ENCODE measurements at places on chromosomes 2 and 18.
A peak's percentile ranks its signal among the peaks of the same experiment; 100 is the strongest.

GRCh38 chr2:46796843-46797625 is 118.6 kb downstream of the MCFD2 start:
- no peak for DNase-seq

DNA sequence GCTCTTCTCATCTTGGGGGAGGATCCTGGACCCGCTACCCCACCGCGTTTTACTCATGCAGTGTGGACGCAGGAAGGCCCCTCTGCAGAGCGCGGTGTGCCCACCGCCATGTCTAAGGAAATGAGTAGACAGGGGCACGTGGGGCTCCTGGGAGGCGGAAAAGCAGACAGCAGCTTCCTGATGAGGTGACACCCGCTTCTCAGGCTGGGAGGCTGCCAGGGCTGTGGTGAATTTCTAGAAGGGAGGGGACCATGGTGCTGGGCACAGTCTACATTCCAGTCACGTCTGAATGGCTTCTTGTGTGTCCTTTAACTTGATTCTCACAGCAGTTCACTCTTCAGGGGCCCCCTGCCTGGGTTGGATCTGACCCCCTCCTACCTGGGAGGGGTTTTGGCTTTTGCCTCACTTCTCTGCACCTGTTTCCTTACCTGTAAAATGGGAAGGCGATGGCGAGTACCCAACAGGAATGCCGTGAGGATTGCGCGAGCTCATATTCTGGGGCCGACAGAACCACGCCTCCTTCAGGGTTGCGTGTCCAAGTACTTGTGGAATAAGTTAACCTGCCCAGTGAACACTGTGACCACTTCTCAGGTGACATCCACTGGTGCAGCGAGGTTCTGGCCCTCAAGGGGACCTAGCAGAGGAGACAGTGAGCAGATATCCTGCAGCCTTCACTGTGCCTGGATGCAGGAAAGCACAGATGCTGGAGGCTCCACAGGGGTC is 32.3 kb upstream of the MBP start:
- no peak for DNase-seq

- DNase-seq, result no peak
Measured at GRCh38 chr2:10449838-10450691, 1.9 kb upstream of the ODC1 start.

GRCh38 chr2:109402980-109403840 is 210.6 kb downstream of the SEPTIN10 start:
- DNase-seq, result no peak

GRCh38 chr2:216546241-216546640 is 47.6 kb downstream of the RPL37A start:
- DNase-seq, result no peak

DNA sequence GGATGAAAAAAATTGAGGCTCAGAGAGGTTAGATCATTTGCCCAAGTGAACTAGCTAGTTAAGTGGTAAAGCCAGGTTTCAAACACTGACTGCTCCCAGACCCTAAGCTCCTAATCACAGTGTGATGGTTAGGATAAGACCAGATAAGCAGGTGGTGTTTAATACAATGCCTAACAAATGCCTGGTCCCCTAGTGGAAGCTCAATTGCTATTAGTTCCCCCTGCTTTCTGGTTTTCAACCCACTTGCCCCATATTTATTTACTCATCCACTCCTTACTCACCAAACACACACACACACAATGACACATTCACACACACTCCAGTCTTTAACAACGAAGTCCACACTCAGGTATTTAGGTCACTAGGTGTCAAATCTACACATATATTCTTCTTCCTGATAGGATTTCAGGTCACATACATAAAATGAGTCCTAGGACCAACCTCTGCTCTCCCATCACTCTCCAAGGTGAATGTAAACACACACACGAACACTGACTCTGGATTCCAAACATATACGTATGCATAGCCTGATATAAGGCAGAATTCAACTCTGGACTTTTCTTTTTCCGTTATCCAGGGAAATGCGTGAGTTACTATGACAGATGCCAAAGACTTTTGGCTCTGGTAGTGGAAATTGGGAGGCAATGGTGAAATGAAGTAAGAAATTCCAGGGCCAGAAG is 73.6 kb upstream of the TSPYL6 start:
- DNase-seq, result no peak

GRCh38 chr2:17899871-17900270 is 21.4 kb downstream of the KCNS3 start:
- DNase-seq, result no peak

- DNase-seq, result peak; percentile 41
Measured at GRCh38 chr18:616380-616995, 19.7 kb downstream of the CLUL1 start.

DNA sequence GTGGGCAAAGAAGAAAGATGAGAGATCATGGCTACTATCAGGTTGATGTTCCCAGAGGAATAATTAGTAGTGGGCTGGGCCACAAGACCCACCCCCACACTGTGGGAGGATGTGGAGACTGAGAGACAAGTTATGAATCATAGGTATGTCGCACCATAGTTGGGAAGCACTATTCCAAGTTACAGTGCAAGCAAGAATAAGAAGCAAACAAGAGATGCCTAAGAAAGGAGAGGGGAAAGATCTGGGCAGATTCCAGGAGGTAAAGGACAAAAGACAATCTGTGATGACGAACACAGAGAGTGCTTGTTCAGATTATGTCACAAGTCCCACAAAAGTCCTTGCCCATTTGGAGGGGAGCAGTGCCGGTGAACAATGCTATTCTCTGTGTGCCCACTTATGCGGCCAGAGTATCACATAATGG is 56.6 kb downstream of the FAM228A start:
- DNase-seq, result no peak

GRCh38 chr2:207289295-207290018 is 123.7 kb upstream of the KLF7 start:
- DNase-seq, result no peak

DNA sequence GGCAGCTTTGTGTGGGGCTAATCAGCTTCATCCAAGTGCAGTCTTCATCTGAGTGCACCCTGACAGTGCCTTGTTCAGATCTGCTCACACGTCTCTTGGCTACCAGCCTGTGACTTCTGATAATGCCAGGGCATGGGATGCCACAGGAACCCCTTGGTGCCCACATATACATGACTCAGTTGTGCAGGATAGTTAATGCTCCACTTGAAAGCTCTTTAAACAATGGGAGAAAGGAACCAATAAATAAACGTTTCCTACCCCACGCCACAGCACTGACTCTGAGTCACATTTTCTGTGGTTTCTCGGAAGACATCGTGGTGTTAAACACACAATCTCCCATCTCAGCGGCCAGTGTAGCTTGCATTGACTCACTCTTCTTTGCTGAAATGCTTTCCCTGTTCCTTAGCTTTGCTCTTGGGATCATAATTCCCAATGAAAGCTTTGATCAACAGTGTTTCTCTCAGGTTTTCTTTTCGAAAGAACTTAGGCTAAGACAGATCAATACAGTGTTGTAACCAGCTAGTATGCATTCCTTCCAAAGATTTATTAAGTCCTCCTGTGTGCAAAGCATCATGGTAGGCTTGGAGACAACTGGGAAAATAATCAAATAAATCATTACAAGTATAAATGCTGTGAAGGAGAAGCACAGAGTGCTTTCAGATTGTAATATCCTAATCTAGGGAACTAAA is 142.0 kb downstream of the COPS8 start:
- DNase-seq, result no peak

GRCh38 chr2:96509114-96509846 is 4.1 kb upstream of the NEURL3 start:
- DNase-seq, result peak; percentile 71

DNA sequence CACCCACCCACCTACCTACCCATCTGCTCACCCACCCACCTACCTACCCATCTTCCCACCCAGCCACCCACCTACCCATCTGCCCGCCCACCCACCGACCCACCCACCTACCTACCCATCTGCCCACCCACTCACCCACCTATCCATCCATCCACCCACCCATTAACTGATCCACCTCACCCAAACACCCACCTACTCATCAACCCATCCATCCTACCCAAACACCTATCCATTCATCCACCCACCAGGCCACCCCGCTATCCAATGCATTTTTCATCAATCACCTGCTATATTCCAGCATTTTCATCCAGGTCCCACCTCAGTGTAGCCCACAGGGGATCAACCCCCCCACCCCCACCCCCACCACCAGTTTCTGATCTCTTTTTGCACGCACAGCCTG is 121.8 kb downstream of the GLI2 start:
- DNase-seq, result no peak

GRCh38 chr2:210792000-210792399 is 235.6 kb downstream of the CPS1 start:
- DNase-seq, result no peak

DNA sequence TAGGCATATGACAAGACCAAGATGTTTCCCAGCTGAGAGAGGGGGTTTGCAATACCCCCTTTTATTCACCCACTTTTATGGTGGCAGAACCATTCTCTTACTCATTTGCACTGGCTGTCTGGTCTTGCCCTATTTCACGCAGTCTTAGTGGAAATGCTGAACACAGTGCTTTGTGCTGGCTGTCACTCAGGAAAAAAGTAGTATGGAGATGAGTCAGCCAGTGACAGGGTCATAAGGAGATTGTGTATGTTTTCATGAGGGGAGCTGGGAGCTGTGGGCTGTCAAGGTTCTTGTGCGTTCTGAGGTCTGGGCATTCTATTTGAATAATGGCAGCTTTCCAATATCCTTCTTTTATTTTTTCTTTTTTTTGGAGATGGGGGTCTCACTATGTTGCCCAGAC is 10.9 kb upstream of the CNRIP1 start:
- no peak for DNase-seq

GRCh38 chr18:44238454-44238853 is 442.2 kb upstream of the SETBP1 start:
- DNase-seq, result no peak

GRCh38 chr2:37340637-37341036 is 3.8 kb upstream of the QPCT start:
- DNase-seq, result no peak

- DNase-seq, result no peak
Measured at GRCh38 chr2:54084600-54084999, 30.8 kb upstream of the ACYP2 start.

DNA sequence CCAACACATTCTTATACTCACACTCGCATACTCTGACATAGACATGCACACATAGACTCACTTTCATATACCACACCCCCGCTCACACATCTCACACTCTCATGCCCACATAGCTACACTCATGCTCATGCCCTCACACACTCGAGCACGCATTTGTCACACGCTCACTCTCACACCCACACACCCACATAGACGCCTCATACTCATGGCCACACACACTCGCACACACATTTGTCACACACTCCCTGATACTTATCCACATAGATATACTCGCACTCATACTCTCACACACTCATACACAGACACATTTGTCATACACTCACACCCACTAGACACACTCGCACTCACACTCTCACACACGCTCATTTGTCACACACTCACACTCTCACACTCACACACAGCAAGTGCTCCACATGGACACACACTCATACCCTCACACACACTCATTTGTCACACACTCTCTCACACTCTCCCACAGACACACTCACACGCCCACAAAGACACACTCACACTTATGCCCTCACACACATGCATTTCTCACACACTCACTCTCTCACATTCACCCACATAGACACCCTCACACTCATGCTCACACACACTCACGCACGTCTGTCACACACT is 50.9 kb downstream of the TNP1 start:
- no peak for DNase-seq

DNA sequence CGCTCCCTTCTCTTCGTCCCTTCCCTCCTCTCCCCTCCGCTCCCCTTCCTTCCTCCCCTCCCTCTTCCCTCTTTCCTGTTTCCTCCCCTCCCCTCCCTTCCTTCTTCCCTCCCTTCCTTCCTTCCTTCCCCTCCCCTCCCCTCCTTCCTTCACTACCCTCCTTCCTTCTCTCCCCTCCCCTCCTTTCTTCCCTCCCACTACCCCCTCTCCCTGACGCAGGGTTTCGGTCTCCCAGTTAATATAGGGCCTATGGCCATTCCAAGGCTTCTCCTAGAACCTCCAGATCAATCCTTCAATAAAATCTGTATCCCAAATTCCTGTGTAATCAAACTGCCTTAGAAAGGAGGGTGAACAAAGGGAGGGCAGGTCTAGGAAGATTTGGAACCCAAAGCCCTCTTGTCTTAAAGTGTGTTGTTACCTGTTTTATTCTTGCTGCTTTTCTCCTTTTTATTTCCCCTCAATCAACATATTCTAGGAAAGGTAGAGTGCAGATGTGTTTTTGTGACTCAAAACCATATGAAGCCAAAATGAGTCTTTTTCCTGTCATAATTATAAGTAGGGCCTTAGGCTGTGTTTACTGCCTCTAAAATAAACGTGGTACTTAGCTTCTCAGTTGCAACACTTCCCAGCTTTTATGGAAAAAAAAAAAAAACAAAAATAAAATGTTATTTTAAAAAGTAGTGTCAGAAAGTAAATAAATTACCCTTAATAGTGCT is 53.7 kb downstream of the GPD2 start:
- no peak for DNase-seq

GRCh38 chr2:232412986-232413385 is 6.3 kb downstream of the ALPG start:
- no peak for DNase-seq

GRCh38 chr2:118186858-118187254 is 98.6 kb downstream of the INSIG2 start:
- DNase-seq, result no peak

DNA sequence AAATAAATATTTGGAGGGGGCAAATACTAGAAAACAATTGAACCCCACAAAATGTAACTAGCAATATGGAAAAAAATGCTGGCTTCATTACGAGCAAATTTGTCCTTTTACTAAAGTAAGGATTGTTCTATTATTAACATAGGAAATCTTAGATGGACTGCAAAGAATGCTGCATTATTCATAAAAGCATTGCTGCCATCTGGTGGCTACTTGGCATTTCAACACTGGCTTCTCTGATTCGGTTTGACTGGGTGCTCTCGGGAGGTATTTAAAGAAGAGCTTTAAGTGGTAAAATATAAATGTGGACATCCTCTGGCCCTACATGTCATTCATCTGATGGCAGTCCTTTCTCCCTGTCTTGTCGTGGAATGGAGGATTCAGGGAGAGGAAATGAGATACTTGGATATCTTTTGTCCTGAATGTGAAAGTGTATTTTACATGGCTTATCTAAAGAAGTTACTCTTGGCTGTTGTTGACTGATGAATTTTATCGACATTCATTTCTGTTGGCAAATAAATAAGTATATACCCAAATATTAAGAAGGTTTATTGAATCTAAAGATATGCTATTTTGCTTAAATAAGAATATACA is 130.2 kb downstream of the ARHGAP15 start:
- peak; percentile 72 for DNase-seq

DNA sequence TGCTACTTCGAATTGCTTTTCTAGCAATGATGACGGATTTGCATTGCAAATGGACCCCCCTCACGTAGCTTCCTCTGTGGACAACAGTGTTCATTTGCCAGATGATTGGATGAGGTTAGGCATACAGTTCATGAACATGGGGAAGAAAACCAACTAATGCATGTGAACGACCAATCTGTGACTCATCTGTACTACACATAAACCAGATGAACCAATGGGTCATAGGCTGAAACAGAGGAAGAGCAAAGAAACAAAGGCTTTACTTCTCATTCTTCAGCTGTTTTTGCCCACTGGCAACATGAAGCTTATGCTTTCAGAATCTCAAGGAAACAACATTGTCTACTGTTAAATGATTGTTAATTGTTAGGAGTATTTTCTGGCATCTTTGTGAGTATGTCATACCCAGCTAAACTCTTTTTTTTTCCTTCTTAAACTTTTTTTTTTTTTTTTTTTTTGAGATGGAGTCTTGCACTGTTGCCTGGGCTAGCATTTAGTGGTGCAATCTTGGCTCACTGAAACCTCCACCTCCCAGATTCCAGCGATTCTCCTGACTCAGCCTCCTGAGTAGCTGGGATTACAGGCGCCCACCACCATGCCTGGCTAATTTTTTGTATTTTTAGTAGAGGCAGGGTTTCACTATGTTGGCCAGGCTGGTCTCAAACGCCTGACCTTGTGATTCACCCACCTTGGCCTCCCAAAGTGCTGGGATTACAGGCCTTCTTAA is 35.5 kb downstream of the EFEMP1 start:
- DNase-seq, result no peak
